ELF-1 (cell line): ENCODE measurements at places on chromosomes 6 and 20.
A peak's percentile ranks its signal among the peaks of the same experiment; 100 is the strongest.

GRCh38 chr6:44074439-44074812 lies 52.8 kb downstream of the MRPL14 start:
- DNase-seq = peak; percentile 89

GRCh38 chr6:28569748-28570147 lies 44.1 kb downstream of the GPX5 start:
- no peak for DNase-seq

- DNase-seq = peak; percentile 66
Measured at GRCh38 chr20:43824309-43825050, 90.2 kb upstream of the TOX2 start.

DNA sequence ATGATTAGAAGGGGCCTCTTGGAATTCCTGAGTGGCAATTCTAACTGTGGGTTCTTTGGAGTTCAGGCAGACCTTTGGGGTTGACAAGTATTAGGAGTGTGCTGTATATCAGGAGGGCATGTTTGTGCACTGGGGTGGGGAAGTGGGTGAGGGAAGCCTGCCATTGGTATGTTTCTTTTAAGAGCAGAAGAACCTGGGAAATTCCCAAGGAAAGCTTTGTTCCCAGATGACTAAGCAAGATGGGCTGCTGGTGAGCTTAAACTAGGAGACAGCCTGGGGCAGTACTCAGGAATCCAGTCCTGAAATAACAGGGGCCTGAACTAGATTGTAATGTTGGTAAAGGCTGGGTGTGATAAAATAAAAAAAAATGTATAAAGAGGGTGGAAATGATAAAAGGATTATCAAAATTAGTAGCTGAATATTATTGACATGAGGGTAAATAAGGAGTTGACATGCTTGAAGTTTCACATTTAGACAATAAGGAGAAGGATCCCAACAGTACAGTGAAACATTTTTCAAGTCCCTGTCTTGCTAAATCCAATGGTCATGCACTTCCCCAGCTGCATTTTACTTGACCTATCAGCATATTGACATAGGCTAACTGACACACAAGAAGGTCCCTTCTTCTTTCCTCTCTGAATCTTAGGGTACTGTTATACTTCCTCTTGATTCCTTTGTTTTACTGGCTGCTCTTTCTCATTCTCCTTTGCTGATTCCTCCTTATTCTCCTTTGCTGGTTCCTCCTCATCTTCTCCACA lies 18.4 kb upstream of the IFNGR1 start:
- DNase-seq = peak; percentile 84

GRCh38 chr20:57410924-57411323 lies 19.7 kb downstream of the RBM38 start:
- DNase-seq = no peak

- DNase-seq = peak; percentile 40
Measured at GRCh38 chr6:42984924-42985475, 630 bp downstream of the PPP2R5D start.

DNA sequence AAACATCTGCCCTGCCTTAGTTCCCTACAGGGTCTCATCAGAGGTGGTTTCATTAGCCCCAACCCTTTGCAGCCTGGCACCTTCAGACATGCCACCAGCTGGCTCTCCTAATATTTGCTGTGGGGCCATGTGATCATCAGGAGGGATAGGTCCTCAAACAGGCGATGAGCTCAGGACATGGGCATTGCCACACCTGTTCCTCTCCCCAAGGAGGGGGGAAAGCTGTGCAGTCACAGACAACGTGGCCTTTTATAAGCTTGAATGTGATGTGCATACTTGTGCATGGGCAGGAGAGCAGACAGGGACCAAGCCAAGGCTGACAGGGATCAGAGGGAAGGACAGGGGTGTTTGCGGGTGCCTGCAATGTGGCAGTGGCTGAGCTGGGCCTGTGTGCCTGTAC lies 78.8 kb upstream of the ZNFX1 start:
- DNase-seq = no peak

DNA sequence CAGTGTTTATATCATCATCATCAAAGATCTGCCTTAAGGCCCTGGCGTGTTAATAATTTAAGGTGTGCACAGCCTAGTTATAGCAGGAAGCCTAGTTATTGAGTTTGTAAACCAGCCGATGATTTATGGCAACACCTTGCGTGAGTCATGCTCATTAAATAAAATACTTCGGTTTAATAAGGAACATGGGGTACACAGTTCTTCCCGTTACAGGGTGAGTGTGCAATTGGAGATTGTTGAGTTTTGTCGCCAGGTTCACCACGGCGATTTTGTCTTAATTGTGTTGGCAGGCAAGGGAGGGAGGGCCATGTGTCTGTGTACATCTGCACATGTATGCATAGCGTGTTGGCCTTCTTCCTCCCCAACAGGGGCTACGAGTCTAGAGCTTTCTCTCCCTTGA lies 104.0 kb downstream of the TFAP2A start:
- no peak for DNase-seq

GRCh38 chr20:23249541-23249940 lies 101.0 kb upstream of the NXT1 start:
- no peak for DNase-seq

DNA sequence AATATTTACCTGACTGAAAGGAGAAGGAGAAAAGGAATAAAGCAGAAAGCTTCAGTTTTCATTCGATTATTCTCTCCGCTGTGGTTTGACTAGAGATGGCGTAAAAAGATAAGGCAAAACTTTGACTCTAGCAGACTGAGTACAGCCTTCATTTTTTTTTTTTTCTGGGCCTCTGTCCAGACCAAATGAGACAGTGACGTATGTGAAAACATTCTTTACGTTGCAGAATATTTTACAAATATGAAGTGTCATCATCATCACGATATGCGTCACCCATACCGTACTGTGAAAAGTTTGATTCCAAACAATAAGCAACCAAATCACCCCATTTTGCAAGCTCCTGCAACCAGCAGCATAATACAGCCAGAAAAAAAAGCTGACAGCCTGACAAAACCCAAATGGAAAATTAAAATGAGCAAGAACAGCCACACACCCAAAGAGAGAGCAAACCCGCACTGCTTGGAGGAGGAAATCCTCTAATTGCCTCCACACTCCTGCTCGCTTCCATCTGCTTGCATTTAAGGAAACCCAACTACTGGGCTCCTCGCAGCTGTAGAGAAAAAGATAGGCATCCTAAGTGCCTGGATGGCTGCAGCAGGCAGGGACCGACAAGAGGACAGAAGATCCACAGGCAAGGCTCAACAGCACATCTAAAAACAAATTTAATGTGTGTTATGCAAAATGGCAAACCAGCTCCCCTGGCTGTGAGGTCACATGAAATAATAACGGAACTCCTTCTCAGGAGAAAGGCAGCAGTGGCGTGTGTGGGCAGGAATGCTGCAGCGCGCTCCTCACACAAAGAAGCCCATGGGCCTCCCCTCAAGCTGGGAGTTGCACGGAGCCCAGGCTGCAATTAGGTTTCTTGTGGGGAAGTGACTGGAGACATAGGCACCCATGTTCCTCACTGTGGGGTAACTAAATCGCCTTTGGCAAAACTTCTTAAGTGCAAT lies 113.1 kb downstream of the FYN start:
- DNase-seq = no peak

GRCh38 chr6:117448732-117449485 lies 23.2 kb upstream of the ROS1 start:
- DNase-seq = no peak

DNA sequence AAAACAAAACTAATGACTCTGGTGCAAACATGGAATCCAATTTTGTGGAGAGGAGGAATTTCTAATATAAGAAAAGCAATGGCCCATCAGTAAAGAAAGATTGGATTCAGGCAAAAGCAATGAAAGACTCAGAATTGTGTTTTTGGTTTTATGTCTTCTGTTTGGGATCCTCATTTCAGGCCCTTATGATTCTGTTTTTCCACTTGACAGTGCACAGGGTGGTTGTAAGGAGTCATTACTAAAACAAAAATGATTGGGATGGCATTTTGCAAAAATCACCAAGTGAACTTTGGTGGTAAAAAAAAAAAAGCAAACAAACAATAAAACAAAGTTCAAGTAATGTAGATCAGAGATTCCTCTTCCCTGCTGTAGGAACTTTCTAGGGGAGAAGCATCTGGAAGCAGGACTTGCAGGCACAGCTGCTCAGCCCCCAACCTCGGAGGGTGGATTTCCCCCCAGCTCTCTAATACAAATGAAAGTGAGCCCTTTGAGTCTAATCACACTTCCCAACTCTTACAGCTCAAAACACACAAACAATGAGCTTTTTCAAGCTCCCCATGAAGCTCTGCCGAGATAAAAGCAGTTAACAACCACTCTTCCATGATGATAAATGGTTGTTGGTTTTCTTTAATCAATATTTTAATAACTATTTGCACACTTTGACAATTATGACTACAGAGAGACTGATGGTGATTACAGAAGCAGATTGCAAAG lies 177.7 kb downstream of the ZDHHC14 start:
- DNase-seq = no peak

DNA sequence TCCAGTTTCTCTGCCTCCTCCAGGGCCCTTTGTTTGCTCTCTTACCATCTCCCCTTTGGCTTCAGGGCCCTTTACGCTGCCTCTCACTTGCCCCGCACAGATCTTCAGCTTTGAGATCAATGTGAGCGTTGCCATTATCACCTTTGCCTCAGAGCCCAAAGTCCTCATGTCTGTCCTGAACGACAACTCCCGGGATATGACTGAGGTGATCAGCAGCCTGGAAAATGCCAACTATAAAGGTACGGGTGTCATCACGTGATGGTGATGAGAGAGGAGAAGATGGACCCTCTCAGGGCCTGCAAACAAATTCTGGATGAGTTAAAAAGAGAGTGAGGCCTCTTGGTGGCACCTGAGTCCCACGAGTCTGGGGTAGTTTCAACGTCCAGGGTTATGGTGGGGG lies 8.3 kb downstream of the C2 start:
- no peak for DNase-seq

GRCh38 chr6:36691011-36691410 lies 6.6 kb upstream of the RAB44 start:
- DNase-seq = no peak

GRCh38 chr6:52418606-52419005 lies 1.5 kb upstream of the EFHC1 start:
- DNase-seq = no peak
